ENCODE measurements at places on chromosomes 6 and 20.

- peak; percentile 55 for DNase-seq
Observed at GRCh38 chr6:13294499-13295069, 33.8 kb downstream of the TBC1D7 start.

DNA sequence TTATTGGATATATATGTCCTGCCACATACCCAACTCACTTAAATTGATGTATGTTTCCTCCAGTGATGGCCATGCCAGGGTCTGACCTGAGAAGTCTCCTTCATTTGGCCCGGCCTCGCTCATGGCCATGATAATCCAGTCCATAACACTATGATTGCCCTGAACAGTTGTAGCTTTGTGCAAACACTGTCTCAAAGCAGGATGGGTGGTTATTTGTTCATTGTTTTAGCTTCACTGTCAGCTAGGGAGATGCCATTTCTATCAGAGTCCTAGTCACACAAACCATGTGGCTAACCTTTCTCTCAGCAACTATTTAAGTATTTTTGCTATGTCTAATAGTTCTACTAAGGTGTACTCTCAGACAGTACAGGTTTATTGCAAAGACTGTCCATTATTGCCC, 47.6 kb upstream of the ZNF337 start:
- DNase-seq: no peak

DNA sequence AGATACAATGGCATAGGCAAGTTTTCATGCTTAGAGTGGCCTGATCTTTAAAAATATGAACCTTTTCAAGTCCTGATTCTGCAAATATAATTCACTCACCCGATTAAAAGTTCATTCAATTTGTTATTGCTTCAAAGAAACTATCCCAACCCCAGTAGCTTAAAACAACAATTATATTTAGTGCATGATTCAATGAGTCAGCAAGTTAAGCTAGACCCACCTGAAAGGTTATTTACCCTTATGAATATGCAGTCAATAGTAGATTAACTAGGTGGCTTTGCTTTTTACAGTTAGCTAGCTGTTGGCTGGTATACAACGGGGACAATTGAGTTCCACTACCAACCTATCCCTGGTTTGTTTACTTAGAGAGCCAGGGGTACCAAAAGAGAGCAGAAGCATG, 95.6 kb upstream of the ANKEF1 start:
- no peak for DNase-seq

- DNase-seq: no peak
Observed at GRCh38 chr6:158356586-158357546, 44.6 kb downstream of the TULP4 start.

DNA sequence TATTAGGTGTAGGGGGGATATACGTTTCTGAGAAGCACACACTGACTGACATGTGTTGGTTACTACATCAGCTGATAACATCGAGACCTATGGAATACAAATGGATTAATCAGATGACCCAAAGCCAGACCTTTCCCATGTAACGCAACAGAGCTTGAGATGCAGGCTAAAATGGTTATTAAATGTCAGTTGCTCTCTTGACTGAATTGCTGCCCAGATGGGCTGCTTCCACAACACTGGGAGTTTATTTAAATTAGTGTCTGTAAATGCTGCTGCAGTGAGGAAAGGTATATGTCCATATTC, 298.8 kb downstream of the PHACTR1 start:
- no peak for DNase-seq

DNA sequence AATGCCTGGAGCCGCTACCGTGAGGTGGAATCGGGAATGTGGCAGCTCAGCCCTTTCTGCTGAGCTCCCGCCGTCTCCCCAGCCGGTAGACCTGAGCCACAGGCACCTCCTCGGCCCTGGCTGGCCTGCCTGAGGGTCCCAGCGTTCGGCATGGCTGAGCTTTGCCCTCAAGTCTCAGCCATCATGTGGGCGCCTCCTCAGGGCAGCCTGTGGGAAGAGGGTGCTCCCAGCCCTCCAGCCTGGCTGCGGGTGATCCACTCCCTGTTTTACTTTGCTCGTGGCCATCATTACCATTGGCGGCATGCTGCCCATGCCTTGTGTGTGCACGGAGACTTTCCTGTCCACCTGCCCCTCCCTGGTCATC, 329.7 kb downstream of the CDH4 start:
- DNase-seq: no peak

DNA sequence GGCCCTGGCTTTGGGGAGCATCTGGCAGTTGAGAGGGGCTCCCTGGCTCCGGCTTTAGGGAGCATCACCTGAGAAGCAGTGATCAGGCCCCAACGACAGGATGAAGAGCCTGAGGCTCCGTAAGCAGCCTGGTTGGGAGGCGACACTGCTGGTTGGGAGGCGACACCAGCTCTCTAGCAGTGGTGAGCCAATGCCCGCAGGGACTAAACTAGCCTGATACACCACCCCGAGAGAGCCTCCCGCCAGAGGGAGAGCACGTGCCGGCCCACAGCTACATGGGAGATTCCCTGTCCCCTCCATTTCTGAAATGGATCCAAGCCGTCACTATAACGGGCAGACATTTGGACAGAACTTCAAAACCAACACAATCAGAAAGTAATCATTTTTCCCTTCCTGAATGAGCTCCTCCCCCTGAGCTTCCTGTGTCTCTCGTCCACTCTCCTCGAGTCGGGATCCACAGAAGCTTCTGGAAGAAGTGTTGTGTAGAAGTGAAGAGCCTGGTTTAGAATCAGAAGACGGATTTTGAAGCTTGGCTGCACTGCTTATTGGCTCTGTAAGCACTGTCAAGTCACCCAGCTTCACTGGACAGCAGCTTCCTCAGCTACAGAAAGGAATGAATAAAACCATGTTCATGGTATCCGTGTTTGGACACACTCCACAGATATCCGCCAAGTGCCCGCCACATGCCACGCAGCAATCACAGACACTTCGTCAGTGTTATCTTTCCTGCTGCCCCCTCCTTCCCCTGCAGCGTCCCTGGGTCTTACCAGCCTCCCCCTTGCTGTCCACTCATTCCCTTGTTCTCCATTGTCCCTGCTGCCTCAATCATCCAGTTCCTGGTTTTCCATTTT, 199.6 kb downstream of the TTLL2 start:
- no peak for DNase-seq

DNA sequence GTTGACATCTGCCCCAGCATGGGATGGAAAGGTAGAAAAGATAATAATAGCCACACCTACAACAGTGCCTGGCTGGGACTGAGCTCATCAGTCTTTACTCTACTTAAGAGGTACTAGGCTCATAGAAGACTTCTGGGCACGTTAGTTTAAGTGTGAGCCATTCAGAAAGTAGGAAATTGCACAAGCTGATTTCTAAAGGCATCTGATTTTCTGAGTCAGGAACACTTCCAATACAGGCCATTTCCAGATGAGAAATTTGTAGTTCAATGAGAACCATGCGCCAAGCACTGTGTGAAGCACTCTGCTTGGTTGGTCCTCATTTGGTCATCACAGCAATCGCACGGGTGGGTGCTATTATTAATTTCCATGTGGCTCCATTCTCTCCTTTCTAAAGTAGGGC, 42.3 kb downstream of the MOCS1 start:
- DNase-seq: no peak

GRCh38 chr20:2631228-2631627, 21.2 kb upstream of the NOP56 start:
- DNase-seq: no peak

Data from hematopoietic multipotent progenitor cell treated with erythropoietin and hydrocortisone succinate and interleukin-3 and kit ligand, for 4 days (in vitro differentiated cells).